GM12878 (cell line): ENCODE measurements at places on chromosomes 16 and 17. TPM values are rescaled to one million over a fixed set of nuclear protein-coding genes. Genes with fewer than 3 reads are reported as not detected.

Gene ARSG
- polyA plus RNA-seq, result 7.9 and 9.2 TPM in 2 replicates

Gene TPSB2
- not detected in 2 replicates for polyA plus RNA-seq

Gene NOS2
- polyA plus RNA-seq, result not detected in 2 replicates

Gene HAGH
- 37.8 and 42.4 TPM in 2 replicates for polyA plus RNA-seq

Gene TAT
- polyA plus RNA-seq, result 0.07 TPM in 1 of 2 replicates, not detected in the other

Gene IL4R
- 13.8 and 14.7 TPM in 2 replicates for polyA plus RNA-seq

Gene RPS6KB1
- 29.5 and 35.1 TPM in 2 replicates for polyA plus RNA-seq

Gene VASN
- polyA plus RNA-seq, result 0.18 and 0.20 TPM in 2 replicates

Gene CORO6
- polyA plus RNA-seq, result 1.1 and 1.7 TPM in 2 replicates

GRCh38 chr16:80809366-80809765 is 5.0 kb upstream of the CDYL2 start:
- no peak for DNase-seq

DNA sequence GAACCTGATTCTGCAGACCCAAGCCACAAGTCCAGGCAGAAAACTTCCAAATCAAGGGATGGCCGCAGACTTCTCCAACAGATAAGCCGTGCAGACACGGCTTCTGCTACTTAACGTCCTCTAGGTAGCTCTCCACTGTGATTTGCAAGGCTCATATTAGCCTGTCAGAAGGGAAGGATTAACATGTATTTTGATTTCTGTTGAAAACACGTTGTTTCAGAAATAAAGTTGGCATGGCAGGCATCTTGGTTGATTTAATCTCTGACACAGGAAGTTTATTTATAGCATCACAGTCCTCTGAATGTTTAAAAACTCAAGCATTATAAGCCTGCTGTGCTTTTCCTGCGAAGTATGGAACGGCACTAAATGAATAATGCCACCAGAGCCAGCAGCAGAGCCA is 166.8 kb upstream of the TOX3 start:
- DNase-seq, result no peak

GRCh38 chr17:65901394-65901793 is 290.5 kb downstream of the CEP112 start:
- DNase-seq, result no peak

GRCh38 chr16:12646490-12647274 is 157.0 kb downstream of the CPPED1 start:
- peak; percentile 70 for DNase-seq

DNA sequence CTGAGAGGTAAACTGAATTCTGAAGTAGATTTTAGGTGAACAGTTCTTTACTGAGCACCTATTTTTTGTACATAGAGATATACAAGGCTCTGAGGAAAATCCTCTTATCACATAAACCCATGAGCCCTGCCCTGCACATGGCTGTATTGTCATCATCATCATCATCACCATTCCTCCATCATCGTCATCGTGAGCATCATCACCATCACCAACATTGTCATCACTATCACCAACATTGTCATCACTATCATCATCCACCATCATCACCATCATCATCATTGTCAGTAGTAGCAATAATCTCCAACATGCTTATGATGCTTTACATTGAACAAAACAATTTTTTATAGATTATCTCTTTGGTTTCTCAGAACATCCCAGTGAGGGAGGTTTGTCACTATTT is 20.7 kb downstream of the ASIC2 start:
- no peak for DNase-seq

GRCh38 chr17:68511671-68512246 is 471 bp upstream of the PRKAR1A start:
- DNase-seq, result no peak

- DNase-seq, result no peak
These were observed 45.9 kb downstream of the RAI1 start for GRCh38 chr17:17727111-17727659.

DNA sequence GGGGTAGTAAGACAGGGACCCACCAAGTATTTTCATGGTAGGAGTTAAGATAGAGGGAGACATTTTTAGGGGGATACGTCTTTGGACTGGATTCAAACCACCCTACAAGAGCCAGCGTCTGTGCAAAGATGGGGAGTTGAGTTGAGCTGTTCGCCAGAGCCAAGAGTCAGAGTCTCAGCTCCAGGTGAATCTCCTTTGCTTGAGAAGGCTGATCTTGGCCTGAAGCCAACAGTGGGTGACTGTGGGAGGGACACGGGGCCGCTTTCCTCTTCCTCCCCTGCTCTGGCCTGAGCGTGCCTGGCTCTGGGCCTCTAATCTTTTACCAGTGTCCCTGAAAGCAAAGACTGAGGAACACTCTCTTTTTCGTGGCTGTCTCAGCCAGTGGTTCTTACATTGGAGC is 5.4 kb downstream of the TLE7 start:
- no peak for DNase-seq

DNA sequence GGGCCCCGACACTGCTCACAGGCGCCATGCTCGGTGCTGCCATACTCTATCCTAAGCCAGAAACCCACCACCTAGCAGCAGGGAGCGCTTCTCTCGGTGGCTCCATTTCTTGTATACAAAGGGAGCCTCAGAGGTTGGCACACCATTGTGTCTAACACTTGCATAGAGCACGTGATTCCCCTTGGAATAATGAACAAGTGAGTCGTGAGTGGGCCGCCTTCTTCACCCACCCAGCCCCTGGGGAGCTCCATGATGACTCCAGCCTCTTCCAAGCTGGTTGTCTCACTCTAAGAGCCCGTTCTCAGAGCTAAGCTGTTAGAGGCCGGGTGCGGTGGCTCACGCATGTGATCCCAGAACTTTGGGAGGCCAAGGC is 82.3 kb upstream of the ZNF469 start:
- DNase-seq, result no peak

GRCh38 chr16:11238272-11239202 is 17.5 kb downstream of the SOCS1 start:
- no peak for DNase-seq

GRCh38 chr17:65183736-65184135 is 46.6 kb downstream of the RGS9 start:
- DNase-seq, result no peak

DNA sequence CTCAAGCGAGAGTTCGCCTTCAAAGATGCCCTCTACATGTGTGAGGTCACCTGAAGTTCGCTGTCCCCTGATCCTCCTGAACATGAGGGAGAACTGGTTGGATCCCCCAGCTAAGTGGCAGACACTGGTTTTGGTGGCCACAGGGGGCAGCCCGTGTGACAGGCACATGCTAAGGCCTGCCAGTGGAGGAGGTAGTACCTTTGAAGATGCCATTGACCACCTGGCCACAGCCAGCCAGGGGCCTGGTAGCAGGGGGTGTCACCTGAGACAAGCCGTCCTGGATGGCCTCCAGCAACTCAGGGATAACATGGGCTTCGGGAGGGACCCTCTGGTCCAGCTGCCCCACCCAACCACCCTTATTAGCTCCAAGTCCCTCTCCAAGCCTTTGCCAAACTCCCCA is 7.3 kb upstream of the ALDH3A1 start:
- DNase-seq, result no peak

GRCh38 chr16:7334801-7335560 is 2.3 kb downstream of the RBFOX1 start:
- no peak for DNase-seq

GRCh38 chr16:47460359-47460710 is 528 bp downstream of the ITFG1 start:
- DNase-seq, result no peak

DNA sequence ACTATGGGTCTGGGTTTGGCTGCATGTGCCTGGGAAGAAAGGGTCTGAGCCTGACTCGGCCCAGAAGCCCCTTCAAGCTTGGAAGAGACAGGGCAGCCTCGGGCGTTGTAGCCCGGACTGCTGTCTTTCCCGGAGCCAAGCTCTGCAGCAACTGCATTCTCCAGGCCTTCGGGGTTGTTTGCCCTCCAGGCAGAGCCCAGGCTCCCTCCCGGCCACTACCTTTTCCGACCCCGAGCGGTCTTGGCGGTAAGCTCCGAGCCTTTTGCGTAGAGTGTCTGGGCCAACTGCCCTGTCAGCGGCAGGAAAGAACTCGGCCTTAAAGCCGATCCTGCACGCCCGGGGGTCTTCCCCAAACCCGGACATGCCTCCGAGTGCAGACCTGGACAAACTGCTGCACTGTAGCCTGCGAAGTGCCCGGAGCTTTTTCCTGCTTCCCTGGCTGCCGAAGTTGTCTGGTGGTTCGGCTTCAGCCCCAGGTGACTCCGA is 1.3 kb downstream of the LHX1 start:
- DNase-seq, result no peak

DNA sequence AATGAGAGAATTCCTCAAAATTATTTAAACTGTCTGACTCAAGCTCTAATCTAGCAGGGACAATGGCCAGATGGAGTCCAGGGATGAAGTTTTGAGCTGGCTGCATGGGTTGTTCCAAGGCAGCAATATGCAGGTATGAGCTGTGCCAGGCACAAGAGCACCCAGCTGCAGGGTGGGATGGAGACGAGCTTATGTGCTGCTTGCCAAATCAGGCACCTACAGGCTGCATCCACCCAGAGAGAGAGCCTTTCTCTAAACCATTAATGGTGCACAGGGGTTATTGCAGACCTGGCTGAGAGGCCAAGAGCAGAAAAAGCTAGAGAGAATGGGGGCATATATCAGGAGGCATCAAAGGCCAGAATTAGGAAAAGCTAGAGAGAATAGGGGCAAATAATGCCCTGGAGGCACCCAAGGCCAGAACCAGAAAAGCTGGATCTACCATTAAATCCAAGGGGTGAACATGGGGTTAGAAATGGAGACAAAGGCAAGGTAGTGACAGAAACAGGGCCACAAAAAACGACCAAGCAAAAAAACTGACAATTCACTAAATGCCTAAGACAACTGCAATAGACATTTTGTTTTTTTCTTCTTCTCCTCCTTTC is 11.0 kb downstream of the KRT33A start:
- no peak for DNase-seq

DNA sequence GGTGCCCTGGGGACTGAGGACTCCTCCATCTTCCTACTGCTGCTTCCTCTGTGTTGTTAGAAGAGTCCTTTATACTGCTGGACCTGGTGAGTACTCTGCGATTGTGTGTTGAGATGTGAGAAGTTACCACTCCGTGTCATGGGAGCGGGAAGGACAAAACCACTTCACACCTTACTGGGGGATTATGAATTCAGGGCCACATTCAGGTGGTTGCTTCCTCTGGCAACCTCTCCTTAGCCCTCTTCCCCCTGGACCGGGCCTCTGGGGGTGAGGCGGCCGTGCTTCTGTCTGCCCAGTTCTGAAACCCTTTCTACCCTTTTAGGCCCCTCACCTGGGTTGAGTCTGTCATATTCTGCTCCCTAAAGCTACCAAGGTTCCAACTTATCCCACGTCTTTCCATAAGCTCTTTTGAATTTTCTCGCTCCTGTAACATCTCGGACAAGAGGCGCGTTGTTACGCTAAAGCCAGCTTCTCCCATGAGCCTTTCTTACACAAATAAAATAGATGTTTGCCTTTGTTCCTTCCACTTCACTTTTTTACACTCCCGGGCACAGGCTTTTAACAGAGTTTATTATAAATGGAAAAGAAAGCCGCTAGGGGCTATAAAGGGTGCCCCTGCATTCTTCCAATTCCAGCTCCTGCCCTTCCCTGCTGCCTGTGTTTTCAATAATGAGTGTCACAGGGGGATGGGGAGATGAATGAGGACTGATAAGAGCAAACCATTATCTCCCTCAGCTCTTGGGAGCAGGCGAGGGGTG is 20.7 kb upstream of the CDH13 start:
- no peak for DNase-seq

GRCh38 chr17:75570034-75570676 is 17.4 kb upstream of the MYO15B start:
- DNase-seq, result no peak

GRCh38 chr17:27532269-27533263 is 76.3 kb downstream of the KSR1 start:
- DNase-seq, result no peak

- DNase-seq, result no peak
These were observed 12.8 kb downstream of the RAB11FIP4 start for GRCh38 chr17:31404028-31404949.

- DNase-seq, result peak; percentile 55
These were observed 7.5 kb downstream of the SRSF1 start for GRCh38 chr17:57999496-58000017.

DNA sequence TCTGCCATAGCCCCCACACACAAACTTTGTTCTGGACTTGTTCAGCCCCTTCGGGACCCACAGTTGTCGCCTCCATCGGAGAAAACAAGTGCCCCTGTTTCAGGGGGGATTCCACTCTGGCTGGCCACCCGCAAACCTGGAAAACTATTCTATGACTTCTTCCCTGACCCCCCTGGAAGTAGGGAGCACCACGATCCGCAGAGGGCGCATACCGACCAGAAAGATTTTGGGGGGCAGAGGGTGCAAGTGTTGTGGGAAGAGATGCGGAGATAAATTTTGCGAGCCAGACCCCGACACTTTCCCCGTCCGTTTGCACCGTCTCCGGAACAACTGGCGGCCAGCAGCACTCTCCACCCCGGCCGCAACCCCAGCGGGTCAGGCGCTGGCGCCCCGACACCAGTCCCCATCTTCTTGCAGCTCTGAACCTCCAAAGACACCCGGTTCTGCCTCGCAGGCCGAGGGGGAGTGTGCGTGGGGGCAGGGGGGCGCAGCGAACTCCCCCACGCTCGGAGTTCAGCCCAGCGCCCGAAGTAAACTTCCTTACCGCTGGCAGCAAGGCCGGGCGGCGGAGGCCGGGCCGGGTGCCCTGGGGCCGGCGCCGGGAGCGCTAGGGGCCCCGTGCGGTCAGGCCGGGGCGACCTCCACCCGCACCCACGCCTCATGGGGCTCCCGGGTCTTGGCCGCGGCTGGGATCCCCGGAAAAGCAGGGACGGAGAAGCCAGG is 744 bp downstream of the SALL1 start:
- no peak for DNase-seq

DNA sequence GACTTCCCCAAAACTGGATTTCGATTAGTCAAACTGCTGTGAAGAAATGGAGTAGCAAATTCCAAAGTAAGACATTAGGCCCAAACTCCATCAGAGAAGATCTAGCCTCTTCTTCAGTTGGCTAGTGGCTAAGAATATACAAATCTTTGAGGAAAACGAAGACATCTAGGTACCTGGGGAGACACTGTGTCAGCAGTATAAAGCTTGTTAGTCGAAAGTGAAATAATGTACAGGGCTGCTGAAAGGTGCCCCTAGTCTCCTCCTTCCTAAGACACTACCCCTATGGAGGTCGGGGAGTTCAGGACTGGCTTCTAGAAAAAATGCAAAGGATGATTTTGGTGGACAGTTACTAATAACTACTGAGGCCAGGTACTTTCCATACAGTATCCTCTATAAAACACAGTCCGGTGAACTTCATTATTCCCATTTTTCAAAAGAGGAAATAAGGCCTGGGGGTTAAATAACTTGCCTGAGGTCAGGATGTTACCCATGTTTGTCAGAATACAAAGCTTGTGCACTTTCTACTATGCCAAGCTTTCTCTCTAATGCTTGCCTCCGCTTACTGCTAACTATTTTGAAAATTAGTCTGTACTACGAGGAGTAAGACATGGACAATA is 15.0 kb downstream of the DNAJC7 start:
- DNase-seq, result no peak

- DNase-seq, result no peak
These were observed 435.3 kb upstream of the ZFHX3 start for GRCh38 chr16:73483076-73483791.
